ENCODE measurements at places on chromosomes 12 and 14.

DNA sequence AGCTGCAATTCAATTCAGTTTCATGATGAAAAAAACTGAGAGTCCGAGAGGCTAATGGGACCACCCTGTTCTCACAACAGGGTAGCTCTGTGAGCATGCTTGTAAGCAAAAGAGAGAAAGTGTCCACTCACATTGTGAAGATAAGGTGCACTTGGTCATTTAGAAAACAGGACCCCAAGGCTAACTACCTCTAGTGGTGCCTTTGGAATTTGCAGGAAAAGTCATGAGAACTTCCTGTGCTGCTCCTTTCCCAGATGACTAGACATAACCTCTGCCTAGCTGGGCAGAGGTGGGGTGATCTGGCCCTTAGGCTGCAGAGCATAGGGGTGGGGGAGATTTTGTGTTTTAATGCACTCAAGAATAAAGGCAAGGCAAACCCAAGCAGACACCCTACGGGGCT, 118.9 kb downstream of the STAB2 start:
- DNase-seq, result no peak

GRCh38 chr14:103084021-103084919, at the start of gene LBHD2:
LBHD2 (plus strand) TSS chr14:103084210; CDS start chr14:103086013, 1,803 bp downstream.
- no peak for DNase-seq

GRCh38 chr12:94545935-94546771, 86.5 kb upstream of the CEP83 start:
- DNase-seq, result peak; percentile 73

- DNase-seq, result no peak
Measured at GRCh38 chr12:8987685-8988084, 1.7 kb upstream of the KLRG1 start.

- DNase-seq, result no peak
Measured at GRCh38 chr12:124347805-124348658, 53.1 kb downstream of the RFLNA start.

- no peak for DNase-seq
Measured at GRCh38 chr12:13580206-13580605, 383.7 kb downstream of the EMP1 start.

DNA sequence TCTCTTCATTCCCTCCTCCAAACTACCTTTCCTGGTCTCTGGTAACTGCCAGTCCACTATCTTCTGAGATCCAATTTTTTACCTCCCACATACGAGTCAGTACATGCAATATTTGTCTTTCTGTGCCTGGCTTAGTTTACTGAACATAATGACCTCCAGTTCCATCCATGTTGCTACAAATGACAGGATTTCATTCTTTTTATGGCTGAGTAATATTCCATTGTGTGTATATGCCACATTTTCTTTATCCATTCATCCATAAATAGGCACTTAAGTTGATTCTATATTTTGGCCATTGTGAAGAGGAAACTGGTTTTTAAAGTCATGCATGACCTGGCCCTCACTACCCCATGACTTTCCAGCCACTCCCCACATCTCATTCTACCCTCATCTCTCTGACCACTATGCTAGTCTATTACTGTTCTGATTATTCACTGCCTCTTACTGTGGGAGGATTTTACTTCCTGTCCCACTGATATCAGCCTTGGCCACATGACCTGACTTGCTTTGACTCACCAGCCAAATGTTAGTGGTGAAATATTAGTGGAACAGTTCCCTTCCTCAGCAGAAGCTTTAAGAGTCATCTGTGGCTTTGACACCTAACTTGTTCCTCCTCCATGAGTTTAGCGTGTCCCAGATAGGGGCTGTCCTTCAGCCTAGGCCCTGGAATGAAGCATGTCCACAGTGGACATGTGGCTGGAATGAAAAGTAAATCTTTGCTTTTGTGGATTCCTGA, 52.2 kb downstream of the GOLGA5 start:
- DNase-seq, result no peak

- DNase-seq, result peak; percentile 29
Measured at GRCh38 chr14:64294672-64295413, 672 bp upstream of the ESR2 start.

DNA sequence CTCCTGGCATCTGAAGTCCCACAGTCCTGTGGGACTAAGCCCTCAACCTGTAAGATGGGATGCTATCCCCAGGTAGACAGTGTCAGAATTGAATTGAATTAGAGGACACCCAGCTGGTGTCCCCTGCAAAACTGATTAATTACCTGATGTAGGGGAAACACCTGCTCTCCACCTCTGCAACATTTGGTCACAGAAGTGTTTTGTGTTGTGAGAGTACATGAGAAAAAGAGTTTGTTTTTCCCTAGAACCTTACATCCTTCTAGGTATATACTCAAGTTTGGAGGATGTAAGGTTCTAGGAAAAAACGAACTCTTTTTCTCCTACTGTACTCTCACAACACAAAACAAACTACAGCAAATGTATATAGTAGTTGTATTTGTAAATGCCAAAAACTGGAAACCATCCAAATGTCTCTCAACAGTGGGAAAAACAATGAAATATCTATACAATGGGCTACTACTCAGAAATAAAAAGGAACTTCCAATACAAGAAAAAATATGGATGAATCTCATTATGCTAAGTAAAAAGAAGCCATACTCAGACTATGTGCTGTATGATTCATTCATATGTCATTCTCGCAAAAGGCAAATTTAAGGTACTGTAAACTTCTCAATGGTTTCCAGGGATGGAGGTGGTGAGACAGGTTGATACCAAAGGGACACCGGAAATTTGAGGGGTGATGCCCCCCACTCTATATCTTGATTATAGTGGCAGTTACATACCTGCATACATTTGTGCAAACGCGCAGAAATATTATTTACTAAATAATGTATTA, 160.7 kb downstream of the MED13L start:
- no peak for DNase-seq

DNA sequence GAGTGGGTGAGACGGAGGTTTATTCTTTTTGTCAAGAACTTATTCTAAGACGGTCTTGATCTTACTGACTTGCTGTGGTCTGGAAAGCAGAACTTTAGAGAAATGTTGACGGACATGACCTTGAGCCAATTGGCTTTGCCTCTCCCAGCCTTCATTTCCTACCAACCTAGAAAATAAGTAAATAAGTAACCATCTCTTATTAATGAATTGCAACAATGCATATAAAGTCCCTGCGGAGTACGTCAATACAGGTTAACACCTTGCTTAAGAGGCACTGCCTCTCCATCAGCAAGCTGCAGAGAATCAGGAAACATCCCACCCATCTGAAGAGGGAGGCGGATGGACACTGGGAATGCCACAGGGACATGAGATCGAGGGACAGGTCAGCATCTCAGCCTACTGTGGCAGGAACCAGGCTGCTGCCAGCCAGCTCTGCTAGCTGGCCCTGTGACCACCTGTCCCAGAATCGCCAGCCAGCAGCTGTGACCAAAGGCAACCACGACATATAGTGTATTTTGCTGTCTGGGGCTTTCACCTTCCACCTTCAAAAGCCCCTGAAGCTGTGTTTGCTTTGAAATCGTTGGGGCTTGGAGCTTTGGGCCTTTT, 208.3 kb downstream of the BCL11B start:
- DNase-seq, result no peak

DNA sequence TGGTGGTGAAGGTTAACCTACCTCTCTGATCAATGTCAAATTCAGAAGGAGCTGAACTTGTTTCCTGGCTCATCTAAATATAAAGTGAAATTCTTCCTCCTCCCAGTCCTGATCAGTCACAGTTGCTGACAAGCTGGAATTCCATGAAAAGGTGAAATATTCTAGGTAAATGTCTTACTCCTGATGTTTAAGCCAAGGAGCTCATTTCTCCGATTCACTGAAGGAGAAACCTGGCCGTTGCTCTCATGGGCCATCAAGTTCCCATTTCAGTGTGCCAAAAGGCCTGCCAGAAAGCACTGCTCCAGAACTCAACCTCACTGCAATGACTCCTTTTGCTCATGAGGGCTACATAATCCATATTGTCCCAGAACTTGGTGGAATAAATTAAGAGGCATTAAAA, 707.5 kb downstream of the GALC start:
- DNase-seq, result no peak

DNA sequence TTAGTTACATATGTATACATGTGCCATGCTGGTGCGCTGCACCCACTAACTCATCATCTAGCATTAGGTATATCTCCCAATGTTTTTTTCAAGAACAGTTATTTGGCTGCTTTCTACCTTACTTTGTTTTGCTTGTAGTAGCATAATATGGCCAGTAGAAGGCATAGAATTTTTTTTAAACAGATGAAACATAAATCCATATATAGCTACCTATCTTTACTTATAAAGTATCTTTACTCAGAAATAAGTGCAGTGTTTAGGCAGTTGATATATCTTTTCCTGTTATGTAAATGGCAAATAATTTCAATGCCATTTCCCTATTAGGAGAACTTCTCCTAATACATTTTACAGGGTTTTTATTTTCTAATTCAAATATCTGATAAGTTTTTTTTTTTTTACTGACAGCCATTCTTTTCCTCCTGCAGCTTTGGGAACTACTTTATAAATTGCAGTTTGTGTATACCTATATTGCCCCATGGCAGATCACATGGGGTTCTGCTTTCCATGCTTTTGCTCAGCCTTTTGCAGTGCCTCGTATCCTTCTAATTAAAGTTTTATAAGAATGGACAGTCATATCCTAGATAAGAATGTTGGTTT, 143.1 kb downstream of the PCNX1 start:
- DNase-seq, result no peak

DNA sequence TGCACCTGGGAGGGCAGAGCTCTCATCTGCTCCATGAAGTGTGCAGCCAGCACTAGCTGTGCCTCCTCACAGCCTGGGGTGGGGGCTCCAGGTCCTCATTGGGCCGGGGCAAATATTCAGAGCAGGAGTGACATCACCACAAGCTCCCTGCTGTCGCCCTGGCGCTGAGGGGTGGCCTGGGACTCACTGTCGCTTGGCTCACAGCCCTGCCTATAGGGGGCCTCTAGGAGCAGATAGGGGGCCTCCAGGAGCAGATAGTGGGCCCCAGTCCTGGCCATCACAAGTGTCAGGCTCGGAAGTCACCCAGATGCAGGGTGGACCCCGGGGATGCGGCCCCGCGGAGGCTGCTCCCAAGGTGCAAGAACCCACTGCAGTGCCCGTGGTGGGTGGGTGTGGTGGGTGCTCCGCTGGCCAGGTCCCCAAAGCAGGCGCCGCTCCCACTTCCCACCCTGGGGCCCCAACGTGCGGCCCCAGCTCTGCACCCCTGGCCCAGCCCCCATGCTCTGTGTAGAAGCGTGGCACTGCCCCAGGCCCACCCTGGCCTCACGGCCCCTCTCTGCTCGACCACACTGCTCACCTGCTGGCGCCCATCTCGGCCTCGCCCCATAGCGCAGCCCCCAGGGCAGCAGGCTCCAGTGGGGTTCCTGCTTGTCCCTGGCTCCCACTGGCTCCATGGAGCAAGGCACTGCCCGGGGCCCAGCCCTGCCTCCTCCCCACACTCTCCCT, 18.0 kb downstream of the SYNJ2BP start:
- DNase-seq, result no peak

GRCh38 chr12:72560003-72560769, 288.0 kb downstream of the TRHDE start:
- DNase-seq, result no peak

DNA sequence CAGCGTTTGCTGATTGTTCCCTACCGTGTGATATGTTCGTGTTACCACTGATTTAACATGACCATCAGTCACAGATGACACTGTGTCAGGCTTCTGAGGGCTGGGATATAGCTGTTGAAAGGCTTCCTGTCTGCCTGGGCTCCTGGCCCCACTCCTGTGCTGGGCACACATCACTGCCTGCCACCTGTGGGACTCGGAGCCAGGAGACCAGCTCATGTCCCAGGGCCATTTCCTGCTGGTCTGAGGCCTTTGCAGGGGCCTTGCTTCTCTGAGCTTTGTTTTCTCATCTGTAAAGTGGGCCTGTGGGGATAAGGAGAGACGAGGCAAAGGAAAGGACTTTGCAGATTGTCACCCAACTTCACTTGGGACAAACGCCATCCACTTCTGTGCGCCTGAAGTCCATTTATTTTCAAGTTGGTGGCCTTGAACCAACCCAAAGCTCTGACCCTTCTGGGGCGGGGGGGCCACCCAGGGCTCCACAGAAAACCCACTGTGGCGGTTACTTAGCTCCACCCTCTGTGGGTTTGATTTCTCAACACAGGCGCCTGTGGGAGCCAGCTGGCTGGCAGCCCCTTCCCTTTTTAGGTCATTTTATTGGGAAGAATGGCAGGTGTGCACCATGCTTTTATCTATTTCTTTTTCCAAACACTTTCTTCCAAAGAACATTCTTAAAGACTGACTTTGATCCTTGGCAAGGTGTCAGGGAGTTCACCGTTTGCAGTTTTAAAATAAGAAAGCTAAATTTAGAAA, 54.1 kb downstream of the BEGAIN start:
- no peak for DNase-seq

DNA sequence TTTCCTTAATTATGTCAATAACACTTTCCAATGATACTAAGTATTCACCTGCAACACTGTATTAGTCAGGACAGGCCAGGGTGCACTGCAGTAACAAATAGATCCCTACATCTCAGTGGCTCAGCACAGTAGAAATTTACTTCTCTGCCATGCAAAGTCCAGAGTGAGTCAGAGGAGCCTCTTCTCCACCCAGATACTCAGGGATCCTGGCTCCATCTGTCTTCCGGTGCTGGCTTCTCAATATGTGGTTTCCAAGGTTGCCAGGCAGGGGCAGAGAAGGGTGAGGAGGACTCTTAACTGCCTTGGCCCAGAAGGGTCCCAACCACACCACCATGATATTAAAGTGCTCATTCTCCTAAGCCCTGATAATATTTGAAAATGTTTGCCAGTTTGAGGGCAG, 47.8 kb downstream of the ADGRD1 start:
- DNase-seq, result no peak

DNA sequence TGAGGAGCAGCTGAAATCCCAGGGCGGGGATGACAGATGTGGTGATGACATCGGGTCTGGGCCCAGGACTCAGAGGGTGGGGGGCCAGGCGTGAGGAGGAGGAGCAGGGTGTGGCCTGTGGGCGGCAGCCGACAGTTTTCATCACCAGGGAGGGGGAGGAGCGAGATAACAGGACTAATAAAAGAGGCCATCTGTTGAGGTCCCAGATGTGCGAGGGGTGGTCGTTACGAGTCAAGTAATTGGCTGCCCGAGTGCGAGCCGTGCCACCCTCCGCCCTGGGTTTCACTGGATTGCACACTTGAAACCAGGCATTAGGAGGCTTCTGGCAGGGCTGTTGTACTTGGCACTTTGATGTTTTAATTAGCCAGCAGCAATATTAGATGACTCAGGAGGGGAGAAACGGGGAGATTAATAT, 67.2 kb downstream of the NOS1 start:
- no peak for DNase-seq

- no peak for DNase-seq
Measured at GRCh38 chr14:65425885-65426284, 13.4 kb downstream of the FUT8 start.

DNA sequence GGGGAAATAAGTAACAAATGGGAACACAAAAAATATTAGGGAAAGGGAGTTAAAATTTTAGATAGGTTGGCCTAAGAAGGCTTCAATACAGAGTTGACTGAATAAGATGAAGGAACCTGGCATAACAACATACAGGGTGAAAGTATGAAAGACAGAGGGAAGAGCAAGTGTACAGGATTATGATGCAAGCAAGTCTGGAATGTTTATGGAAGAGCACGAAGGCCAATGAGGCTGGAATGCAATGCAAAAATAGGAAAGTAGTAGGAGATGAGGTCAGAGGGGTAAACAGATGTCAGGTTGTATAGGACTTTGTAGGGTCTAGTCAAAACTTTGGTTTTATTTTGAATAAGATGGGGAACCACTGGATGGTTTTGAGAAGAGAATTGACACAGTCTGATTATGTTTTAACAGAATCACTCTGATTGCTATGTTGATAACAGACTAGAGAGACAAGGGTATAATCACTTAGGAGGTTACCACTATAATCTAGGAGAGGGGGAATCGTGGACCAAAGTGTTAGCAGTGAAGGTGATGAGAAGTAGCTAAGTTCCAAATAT, 96.8 kb downstream of the OSBPL8 start:
- no peak for DNase-seq
